ENCODE measurements at places on chromosomes 11 and 22.

DNA sequence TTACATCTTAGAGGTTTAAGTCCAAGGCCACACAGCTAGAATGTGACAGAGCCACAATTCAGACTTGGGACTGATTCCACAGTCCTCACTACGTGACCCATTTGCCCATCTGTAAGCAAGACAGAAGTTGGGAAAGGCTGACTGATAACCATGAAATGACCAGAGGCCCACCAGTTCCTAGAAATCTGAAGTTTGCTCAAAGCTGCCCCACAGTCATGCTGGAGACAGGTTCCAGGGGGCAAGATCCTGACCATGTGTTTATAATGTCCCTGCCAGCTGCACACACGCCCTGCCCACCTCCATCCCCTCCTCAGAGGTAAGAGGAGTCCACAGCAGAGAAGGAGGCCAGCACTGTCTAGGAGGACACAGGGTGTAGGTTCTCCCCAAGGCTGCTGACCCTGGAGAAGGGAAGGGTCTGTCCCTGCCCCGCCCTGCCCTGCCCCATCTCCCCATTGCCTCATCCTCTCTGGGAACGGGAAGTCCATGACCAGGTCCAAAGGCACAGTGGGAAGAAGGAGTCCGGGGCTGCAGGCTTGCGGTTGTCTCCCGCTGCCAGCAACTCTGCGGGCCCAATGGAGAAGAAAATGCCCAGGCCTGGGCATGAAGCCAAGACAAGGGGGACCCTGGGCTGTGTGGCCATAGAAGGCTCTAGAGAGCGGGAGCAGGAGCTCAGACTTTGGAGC, 11.9 kb upstream of the OAF start:
- DNase-seq: no peak

GRCh38 chr11:2572491-2573239, 127.1 kb downstream of the KCNQ1OT1 start:
- DNase-seq: no peak

- DNase-seq: no peak
These were observed 14.9 kb upstream of the ISX start for GRCh38 chr22:35051013-35051535.

- no peak for DNase-seq
These were observed 82.2 kb downstream of the FLI1 start for GRCh38 chr11:128776069-128776423.

DNA sequence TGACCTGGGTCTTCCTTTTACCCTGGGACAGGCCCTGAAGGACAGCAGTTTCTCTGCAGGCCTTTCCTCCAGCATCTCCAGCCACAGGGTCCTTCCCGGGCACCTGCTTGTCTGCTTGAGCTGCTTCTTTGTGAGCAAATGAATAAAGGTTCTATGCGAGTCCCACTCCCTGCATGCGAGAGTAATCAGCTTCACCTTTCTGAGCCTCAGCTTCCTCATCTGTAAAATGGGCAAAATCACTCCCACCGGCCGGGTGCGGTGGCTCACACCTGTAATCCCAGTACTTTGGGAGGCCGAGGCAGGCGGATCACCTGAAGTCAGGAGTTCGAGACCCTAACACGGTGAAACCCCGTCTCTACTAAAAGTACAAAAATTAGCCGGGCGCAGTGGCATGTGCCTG, 31.1 kb downstream of the IFT27 start:
- no peak for DNase-seq

DNA sequence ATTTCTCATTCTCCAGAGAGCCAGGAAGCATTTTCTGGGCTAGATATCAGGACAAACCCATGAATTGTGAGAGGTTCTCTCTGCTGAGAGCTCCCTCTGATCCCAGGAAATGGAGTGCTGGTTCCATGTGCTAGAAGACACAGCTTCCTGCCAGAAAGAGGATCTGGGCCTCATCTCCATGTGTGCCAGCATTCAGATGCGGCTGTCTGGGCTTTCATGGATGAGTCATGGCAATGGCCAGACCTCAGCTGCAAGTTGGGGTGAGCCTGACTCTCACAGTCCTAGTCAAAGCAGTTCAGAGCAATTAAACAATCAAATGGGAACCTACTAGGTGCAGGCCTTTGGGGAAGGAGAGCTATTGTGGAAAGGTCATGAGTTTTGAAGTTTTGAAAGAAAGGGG, 82.3 kb upstream of the EED start:
- DNase-seq: no peak

- DNase-seq: no peak
These were observed 748.5 kb downstream of the BRD1 start for GRCh38 chr22:49079027-49079725.

DNA sequence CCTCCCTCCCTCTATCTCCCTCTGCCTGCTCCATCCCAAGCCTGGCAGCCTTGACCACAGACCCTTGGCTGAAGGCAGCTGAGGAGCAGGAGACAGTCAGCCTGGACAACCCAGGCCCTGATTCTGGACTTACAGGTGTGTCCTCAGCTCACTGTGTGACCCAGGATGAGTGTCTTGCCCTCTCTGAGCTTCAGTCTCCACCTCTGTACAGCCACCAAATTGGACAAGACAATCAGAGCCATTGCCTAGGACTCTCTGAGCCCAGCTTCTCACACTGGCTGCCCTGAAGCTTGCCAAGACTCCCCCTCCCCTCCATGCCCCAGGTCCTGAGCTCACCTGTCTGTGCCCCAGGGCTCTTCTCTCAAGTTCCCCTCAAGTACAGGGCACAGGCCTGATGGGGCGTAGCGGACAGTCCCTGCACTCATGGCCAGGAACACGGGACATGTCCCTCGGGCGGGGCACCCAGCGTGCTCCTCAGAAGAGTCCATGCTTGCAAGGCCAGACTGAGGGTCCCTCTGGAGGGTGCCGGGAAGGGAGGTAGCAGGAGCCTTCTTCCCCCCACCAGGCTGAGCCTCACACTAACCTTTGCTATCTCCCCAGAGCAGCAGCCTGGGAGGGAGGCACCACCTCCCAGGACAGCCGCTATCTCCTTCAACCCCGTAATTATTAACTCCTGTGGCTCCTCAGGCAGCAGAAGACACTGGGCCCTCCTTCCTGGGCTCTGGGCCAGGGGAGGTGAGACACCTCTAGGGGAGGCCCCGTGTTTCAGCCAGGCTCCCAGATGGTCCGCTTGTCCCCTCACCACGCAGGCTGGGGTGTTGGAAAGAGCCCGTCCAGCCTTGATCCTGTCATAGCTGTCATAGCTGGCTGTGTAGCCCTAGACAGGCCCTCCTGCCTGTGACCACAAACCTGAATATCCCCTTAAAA, 2.6 kb upstream of the RAB3IL1 start:
- DNase-seq: no peak

GRCh38 chr11:69540118-69541000, 58.9 kb downstream of the LINC01488 start:
- no peak for DNase-seq

Data from naive B cell (primary cell).